ENCODE measurements at places on chromosomes 11 and 22. TPM values are rescaled to one million over a fixed set of nuclear protein-coding genes. Genes with fewer than 3 reads are reported as not detected.
A peak's percentile ranks its signal among the peaks of the same experiment; 100 is the strongest.

LINC01488 gene
- total RNA-seq, result not detected

GRCh38 chr11:130131961-130132850, 27.4 kb upstream of the ST14 start:
- no peaks in the 10 kb centered on the region for H3K27me3 ChIP-seq
- no peak overlapping the region for H3K27ac ChIP-seq
- peaks cover 3% of the 10 kb centered on the region for H3K4me1 ChIP-seq

GRCh38 chr11:96033599-96033998, 109.7 kb upstream of the MTMR2 start:
- H3K4me1 ChIP-seq, result no peaks in the 10 kb centered on the region
- no peaks in the 10 kb centered on the region for H3K36me3 ChIP-seq
- H3K27ac ChIP-seq, result no peak overlapping the region
- H3K4me3 ChIP-seq, result no peak overlapping the region
- no peak for DNase-seq

GRCh38 chr11:66689661-66690590, 12.2 kb upstream of the RBM4B start:
- H3K36me3 ChIP-seq, result no peaks in the 10 kb centered on the region
- DNase-seq, result no peak
- H3K4me3 ChIP-seq, result no peak overlapping the region

- peak; percentile 92 for DNase-seq
- H3K4me1 ChIP-seq, result peaks cover 8% of the 10 kb centered on the region
- no peaks in the 10 kb centered on the region for H3K27me3 ChIP-seq
- H3K27ac ChIP-seq, result peak overlapping the region; percentile 51
Measured at GRCh38 chr11:64007629-64008282, 21.5 kb downstream of the OTUB1 start.

DNA sequence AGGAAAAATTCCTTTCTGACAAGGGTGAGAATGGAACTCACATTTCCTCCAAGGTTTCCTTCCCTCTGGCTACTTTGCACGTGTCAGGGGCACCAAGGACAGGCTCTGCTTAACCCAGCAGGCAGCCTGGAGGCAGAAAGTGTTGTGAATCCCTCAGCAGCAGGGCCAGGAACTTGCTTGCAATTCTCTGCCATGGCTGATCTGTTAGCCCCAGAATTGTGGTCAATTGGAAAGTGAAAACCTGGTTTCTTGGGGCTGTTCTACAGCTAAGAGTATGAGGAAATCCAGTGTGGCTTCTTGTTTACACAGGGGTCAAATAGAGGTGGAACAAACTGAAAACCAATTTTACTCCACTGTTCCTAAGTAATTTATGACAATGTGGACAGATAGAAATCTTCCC, 38.3 kb upstream of the CEP295 start:
- H3K4me1 ChIP-seq, result no peaks in the 10 kb centered on the region
- no peaks in the 10 kb centered on the region for H3K27me3 ChIP-seq
- H3K4me3 ChIP-seq, result no peak overlapping the region
- no peak overlapping the region for H3K27ac ChIP-seq
- H3K36me3 ChIP-seq, result no peaks in the 10 kb centered on the region

DNA sequence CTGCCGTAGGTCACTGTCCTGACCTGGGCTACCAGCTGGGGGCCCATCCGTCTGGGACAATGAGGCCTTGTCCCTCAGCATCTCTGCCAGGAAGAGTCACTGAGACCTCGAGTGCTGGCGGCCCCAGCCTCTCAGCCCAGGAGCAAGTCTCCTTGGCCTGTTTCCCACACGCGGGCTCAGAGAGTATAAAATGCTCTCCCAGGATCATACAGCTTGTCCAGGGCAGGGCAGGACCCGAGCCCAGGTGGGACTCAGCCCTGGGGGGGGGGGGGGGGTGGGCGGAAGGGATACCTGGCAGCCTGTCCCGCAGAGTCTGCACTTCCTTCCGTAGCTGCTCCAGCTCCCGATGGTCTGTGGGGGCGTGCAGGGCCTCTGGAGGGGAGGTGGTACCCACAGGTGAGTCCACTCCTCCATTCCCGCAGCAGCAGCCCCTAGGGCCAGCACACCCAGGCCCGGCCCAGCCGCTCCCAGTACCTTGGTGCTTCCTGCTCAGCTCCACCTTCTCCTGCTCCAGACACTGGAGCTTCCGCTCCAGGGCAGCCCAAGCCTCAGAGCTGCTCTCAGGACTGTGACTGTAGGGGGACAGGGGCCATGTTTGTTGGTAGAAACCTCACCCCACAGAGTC, 7.9 kb downstream of the CDC42BPG start:
- no peak overlapping the region for H3K27ac ChIP-seq
- no peak overlapping the region for H3K4me3 ChIP-seq
- H3K4me1 ChIP-seq, result no peaks in the 10 kb centered on the region
- no peaks in the 10 kb centered on the region for H3K36me3 ChIP-seq
- H3K27me3 ChIP-seq, result no peaks in the 10 kb centered on the region

MYOD1 gene
- not detected for total RNA-seq

DNA sequence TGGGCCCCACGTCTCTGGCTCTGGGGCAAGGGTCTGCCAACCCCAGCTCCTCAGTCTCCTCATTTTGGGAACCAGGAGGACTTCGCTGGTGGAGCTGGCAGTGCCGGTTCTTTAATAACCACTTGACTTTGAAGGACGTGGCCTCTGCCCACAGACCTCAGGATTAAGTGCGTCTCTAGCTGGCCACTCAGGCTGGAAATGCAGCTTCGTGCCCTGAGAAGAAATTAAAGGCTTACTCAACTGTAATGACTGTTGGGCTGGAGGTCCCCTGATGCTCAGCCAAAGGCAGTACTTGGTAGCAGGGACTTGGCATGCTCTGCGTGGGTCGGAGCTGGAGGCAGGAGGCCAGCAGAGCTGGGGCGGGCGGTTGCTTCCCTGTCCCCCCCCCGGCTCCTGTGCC, 16.7 kb upstream of the PARVG start:
- H3K4me3 ChIP-seq, result no peak overlapping the region
- H3K4me1 ChIP-seq, result no peaks in the 10 kb centered on the region
- no peak for DNase-seq
- no peaks in the 10 kb centered on the region for H3K36me3 ChIP-seq
- no peak overlapping the region for H3K27ac ChIP-seq
- H3K27me3 ChIP-seq, result no peaks in the 10 kb centered on the region

GRCh38 chr11:9700105-9700801, 36.4 kb downstream of the SWAP70 start:
- DNase-seq, result no peak
- H3K27me3 ChIP-seq, result no peaks in the 10 kb centered on the region
- peaks cover 5% of the 10 kb centered on the region for H3K4me1 ChIP-seq
- H3K27ac ChIP-seq, result no peak overlapping the region
